ENCODE measurements at places on chromosomes 6 and 20.

DNA sequence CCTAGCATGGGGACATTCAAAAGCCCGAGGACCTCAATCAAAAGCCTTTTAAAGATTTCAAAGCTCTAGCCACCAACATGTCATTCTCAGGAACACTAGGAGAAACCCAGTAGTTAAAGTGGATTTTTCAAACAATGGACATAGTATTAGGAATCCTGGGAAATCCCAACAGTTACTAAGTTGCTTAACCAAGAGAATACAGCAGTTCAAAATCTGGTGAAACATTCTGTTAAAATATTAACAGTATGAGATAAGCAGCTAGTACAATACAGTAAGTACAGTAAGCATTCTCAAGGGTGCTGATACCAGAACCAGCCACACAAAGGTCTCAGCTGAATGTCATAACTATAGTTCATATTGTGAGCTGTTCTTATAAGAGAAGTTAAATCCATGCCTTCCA lies 68.6 kb downstream of the CDK19 start:
- DNase-seq: no peak

DNA sequence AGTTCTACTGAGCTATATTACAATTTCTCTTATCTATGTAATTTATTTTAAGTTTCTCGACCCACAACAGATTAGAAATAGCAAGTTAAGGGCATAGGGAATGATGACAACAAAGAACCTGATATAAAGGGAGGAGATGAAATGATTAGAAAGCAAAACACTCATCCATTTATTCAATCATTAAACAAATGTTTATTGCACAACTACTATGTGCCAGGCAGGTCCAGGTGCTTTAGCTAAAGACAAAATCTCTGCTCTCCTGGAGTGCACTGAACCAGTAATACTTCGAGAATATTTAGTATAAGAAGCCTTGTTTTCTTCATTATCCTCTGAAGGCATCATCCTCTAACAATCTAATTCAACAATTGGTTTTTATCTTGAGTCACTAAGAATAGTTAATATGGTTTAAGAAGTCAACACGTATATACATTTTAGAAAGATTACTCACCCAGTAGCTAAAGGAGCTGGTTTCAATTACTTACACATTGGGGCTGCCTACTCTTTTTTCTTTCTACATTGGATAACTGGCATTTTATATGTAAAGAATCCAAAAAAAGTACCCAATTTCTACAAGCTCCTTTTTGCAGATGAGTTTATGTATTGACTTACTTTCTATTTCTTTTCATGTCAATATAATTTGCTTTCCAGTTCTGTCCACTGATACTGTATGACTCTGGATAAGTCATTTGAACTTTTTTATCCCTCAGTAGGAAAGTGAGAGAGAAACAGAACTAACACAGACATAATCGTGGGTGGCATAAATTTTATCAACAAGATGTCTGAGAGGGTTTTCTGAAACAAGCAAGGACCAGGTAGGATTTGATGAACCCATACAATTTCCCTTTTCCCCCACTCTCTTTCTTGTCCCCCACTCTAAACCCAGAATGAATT lies 312.6 kb downstream of the CLIC5 start:
- peak; percentile 80 for DNase-seq

DNA sequence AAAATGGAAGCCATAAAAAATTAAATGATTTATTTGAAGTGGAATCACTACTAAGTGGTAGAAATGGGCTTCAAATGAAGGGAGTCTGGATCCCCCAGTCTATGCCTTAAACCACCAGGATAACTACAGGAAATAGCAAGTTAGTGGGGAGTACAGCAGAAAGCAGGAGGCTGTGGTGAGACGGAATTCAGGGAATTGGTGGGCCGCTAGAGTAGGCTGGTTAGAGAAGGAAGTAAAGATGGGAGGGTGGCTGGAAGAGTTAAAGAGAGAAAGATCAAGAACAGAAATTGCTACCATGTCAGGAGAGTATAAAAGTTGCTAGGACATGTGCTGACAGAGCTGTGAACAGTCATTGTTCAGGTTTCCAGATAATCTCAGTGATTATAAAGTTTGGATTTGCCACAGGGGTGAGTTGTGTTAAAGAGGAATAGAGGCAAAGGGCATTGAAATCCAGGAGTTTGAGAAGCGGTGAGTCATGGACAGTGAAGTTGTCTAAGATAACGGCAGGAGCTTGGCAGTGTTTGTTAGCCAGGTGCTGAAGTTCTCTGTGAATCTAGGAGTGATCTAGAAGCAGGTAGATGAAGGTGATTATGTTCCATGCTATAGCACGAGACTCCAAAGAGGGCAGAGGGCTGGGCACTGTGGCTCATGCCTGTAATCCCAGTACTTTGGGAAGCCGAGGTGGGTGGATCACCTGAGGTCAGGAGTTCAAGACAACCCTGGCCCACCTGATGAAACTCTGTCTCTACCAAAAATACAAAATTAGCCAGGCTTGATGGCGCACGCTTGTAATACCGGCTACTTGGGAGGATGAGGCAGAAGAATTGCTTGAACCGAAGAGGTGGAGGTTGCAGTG lies 13.7 kb upstream of the HINT3 start:
- DNase-seq: peak; percentile 14

DNA sequence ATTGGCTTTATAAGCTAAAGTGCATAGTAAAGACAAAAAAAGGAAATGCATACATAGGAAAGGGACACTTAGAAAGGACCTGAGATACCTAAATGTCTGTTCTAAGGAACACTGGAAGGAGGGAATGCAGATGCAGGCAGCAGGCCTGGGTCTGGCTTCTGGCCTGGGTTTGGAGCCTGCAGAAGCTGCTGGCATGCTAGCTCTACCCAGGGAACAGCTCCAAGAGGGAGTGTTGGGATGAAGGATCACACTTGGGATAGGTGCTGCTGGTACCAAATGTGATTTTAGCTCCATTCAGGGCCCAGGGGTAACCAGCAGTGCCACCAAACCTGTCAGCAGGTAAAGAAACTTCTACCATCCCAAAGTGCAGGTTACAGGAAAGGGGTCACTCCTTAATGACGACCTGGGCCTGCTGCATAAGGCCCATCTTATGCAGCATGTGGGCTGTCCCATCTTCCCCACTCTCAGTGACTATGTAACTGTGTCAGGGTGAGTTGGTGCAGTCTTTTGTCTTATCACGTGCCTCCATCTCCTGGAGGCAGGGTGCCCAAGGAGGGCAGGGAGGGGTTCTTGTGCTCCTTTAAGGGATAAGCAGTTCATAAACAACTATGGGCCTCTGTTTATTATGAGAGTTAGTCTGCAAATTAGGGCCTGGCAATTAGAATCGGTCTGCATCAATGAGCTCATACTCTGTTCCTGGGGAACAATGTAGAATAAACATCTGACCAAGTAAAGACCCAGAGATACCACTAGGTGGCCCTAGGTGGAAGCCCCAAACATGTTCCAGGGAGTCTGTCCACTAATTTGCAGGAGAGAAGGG lies 26.9 kb downstream of the DDX27 start:
- DNase-seq: peak; percentile 77

DNA sequence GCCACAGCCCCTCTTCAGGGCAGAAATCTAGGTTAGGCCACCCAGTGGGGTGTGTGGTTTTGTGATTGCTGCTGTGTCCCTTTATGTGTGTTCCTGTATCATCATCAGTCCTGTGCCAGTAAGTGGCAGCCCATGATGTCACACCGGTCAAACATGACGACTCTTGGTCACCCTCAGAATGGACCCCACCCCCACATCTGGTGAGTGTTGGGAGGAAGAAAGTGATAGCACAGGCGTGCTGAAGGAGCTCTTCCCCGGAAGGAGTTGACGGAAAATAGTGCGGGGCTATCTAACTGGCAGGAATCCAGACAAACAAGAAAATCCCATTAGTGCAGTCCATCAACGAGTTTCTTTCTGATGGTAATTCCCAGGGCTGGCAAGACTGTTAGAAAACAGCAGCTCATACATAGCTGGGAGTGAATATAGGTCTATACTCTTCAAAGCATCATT lies 33.4 kb upstream of the IL17A start:
- DNase-seq: no peak

GRCh38 chr6:84348801-84349200 lies 121.4 kb upstream of the CEP162 start:
- DNase-seq: peak; percentile 10

- DNase-seq: no peak
Observed at GRCh38 chr6:87674290-87674689, 27.7 kb downstream of the AKIRIN2 start.

DNA sequence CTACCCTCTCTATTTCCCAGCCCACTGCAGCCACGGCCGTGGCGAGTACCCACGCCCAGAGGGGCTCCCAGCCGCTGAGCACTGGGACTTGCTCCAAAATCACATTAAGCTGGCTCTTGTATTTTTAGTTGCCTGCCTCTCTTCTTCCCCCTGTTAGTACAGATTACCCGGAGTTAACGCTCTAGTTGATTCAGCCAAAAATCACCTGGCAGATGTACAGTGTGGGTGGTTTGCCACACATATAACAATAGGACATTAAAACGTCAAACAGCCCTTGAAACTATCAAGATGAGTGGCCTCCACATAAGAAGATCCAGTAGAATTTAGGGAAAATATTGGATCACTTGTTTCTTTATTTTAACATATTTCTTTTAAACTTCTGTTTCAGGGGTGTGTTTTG lies 268.8 kb upstream of the PRDM1 start:
- DNase-seq: no peak

DNA sequence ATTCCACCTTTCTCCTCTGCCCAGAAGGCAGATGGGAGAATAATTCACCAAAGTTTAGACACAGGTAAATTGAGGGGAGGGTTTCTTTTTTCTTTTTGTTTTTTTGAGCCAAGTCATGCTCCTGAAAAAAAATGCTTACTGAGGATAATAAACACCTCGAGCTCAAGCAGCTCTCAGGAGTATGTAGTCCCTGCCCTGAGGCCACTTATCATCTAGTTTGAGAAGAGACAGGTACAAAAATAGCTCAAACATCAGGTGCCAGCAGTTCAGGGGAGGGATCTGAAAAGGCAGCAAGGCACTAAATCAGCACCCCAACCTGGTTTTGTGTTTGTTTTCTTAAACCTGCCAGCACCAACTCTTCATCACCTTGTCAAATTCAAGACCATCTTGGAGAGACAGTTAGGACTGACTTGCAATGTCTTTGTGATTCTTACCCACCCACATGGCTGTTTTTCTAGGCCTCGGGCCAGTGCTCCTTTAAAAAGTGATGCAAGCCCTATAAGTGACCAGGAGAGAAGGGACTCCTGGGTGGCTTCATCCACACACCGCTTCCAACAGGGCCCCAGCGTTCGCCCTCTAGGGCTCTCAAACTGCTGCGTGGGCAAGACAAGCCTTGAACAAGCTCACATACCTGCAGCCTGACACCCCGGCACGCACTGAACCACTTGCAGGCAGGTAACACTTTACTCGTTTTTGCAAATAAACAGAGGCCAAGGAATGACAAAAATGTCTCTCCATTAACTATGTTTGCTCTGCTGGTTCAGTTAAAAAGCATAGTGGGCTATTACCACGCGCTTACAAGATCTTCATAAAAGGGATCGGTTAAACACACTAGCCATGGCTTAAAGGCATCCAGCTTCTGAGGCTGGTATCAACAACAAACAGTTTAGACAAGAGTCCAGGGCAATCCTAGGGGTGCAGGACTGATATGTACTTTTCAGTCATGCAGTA lies 13.9 kb downstream of the JAG1 start:
- DNase-seq: no peak

- no peak for DNase-seq
Observed at GRCh38 chr6:149111556-149112115, 205.9 kb upstream of the TAB2 start.

GRCh38 chr20:53792946-53793536 lies 199.4 kb upstream of the ZNF217 start:
- no peak for DNase-seq

Measured in GM23248 (cell line).